Stimulated activated CD8-positive, alpha-beta memory T cell treated with anti-CD3 and anti-CD28 coated beads, Interleukin-7, amount 100 ng/mL, for 24 hours (primary cell): ENCODE measurements at places on chromosomes 16 and 17.

DNA sequence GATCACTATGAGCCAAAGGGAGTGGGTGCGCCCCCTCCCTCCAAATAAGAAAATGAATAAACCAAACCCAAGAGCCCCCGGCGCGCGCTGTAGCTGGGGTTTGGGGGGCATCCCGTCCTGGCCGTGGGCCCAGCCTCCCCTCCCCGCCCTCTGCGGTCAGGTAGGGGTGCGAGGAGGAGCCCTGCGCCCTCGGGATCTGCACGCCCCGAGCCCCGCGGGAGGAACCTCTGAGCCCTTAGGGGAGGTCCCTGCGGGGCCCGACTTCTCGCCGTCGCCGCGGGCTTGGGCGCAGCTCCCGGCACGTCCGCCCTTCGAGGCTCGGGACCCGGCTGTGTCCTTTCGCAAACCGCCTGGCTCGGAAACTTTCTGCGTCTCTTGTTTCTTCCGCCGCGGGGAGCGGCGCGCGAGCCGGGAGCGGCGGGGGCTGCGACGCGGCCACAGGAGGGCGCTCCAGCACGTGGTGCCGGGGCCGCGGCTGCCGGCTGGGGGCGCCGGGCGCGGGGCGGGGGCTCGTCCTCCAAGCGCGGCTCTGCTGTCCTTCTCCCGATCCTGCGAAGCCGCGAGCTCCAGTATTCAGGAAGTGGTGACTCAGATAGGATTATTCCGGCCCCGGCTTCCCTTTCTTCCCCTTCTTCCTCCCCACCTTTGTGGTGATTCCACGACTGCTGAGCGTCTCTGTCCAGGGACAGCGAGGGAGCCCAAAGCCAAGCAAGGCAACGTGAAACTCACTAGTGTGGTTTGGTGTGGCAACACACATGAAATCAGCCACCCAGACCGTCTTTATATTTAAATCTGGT is 1.6 kb downstream of the PITPNC1 start:
- DNase-seq = peak; percentile 50

DNA sequence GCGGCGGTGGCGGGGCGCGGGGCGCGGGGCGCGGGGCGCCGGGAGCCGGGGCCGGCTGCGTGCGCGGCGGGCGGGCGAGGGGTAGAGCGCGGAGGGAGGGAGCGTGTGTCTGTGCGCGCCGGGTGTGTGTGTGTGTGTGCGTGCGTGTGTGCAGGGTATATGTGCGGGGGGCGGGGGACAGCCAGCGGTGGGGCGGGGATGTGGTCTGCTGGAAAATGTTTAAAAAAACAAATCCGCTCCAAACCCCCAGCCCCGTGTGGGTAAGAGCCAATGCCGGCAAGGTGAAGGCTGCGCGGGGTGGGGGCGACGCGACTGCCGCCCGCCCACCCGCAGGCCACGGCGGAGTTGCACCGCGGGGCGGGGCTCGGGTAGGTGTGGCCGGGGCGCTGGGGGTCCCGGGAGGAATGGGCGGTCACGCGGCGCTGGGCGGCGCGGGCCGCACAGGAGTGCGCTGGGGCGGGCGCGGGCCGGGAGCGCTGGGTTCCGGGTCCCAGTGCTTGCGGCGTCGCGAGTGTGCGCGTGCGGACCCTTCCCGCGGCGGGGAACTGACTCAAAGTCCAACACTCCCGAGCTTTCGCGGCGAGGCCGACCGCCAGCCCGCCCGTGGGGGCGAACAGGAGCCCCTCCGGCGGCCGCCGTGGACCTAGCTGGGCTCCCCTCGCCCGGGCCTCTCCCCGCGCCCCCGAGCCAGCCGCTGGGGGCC is at the start of gene CYGB:
Gene CYGB, minus strand, starts transcription at position 132 of the 703 bp plus-strand sequence. CDS start 167 bp downstream, outside the sequence.
- no peak for DNase-seq

DNA sequence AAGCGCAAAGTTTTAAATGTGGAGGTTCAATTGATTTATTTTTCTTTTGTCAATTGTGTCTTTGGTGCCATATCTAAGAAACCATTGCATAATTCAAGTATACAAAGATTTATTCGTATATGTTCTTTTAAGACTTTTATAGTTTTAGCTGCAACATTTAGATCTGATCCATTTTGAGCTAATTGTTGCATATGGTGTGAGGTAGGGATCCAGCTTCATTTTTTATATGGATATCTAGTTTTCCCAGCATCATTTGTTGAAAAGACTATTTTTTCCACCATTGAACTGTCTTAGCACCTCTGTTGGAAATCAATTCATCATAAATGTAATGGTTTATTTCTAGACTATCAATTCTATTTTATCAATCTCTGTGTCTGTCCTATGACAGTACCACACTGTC is 2.1 kb upstream of the CCR7 start:
- DNase-seq = no peak

GRCh38 chr17:31580706-31581490 is 189.4 kb downstream of the RAB11FIP4 start:
- DNase-seq = no peak

- DNase-seq = no peak
Observed at GRCh38 chr17:16492613-16493530, 879 bp upstream of the LRRC75A start.
